IPS-NIHi11 (cell line): ENCODE measurements at places on chromosomes 5 and 9.

DNA sequence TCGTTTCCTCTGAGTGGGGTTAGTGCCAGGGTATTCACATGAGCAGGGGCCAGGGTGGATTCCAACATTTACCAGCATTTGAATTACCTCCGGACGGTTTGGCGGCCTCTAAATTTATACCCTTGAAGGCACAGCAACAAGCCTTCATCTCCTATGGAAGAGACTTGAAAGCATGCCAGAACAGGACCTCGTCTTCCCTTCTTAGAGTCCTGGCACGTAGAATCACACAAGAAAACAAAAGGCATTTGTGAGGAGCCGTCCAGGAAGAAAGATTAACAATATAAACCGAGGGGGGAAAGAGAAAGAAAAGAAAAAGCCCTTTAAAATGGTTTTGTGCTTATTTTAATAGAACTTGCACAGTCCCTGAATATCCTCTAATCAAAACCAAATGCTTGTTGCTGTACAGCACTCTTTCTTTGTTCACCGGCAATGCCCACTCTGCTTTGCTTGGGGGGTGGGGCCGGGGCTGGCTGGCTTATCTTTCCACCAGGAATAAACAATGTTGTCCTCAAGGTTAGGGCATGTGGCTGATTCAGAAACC, 575.8 kb upstream of the ZNF462 start:
- no peak for DNase-seq

GRCh38 chr5:7578071-7578470, 182.1 kb downstream of the ADCY2 start:
- no peak for DNase-seq

DNA sequence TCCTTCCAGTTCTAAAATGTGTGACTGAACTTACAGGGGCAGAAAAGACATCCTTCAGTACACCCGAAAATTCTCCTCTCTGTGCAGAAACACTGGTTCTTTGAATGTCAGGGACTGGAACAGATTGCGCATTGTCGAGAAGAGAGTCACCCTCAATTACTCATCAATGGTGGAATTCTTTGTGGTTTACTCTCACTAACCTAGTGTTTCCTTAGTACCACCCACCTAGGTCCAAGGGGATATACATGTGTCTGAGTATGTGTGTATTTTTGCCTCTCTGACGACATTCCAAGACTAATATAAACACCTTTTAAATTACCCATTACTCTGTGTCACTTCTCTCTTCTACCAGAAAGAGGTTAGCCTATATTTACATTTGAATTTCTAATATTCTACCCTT, 660.8 kb downstream of the TLE1 start:
- peak; percentile 5 for DNase-seq

DNA sequence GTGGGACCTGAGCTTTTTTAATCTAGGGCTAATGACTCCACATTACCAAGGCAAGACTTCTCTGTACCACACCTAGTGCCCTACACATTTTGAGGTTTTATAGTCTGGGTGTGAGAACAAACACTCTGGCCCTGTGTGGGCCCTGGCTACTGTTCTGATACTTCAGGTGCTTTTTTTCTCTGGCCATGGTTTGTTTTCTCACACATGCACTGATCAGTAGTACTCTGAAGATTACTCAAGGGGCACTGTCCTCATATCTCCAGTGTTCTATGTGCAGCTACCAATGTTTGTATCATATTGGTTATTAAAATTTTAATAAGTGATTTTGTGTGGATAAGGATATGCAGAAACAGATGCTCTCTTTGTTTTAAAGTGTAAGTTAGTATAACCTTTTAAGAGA, 5.9 kb upstream of the C9orf40 start:
- DNase-seq = no peak

GRCh38 chr5:65152131-65152530, 329.6 kb downstream of the ADAMTS6 start:
- DNase-seq = no peak

DNA sequence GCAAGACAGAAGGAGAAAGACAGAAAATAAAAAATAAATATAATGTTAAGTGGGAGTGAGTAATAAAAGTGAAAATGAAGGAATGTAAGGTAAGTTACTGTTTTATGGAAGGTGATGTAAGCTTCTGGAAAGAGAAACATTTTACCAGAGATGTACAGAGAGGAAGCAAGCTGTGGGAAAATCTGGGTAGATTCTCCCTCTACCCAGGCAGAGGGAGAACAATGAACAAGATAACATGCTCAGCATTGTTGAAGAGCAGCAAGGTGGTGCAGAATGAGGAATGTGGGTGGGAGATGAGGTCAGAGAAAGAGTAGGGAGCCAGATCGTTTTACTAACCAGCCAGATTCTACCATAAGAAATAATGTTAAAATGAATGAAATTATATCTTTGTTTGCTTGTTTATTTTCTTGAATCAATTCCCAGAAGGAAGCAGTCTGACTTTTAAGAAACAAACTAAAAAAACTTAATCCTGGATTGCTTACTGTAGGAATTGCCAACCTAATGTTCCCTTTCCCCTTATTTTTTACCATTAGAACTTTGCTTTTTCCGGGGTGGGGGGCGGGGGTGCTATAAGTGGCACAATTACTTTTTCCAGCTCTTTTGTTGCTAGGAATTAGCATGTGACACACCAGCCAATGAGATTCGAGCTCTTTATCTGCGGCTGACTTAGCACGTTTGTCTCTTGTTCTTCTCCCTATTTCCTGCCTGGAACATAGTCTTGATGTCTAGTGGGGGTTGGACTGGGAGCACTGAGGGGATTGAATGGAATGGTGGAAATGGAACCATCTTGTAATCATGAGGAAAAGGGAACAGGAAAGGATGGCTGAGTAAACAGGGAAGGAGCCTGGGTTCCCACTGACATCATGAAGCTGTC, 356.7 kb downstream of the TMEM167A start:
- peak; percentile 43 for DNase-seq

- DNase-seq = no peak
These were observed 1.9 kb downstream of the DPM2 start for GRCh38 chr9:127935765-127936221.

- no peak for DNase-seq
These were observed 221.0 kb downstream of the ESM1 start for GRCh38 chr5:54764102-54765090.

DNA sequence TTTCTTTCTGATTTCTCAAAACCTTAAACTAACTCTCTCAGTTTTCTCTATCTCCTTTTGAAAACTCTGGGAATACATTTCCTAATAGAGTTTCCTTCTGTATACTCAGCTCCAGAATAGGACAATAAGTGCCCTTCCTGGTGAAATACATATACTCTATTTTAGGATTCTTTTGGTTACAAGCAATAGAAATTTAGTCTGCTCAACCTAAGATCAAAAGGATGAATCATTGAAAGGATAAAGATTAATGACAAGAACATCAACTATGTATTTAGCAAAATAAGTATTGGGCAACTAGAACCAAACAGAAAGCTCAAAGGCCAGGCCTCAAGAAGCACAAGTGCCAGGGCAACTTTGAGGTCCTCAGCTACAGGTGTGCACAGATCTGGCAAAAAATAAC, 127.1 kb downstream of the ADAMTSL1 start:
- DNase-seq = no peak

- no peak for DNase-seq
These were observed 292.9 kb downstream of the NR3C1 start for GRCh38 chr5:143110591-143110990.

DNA sequence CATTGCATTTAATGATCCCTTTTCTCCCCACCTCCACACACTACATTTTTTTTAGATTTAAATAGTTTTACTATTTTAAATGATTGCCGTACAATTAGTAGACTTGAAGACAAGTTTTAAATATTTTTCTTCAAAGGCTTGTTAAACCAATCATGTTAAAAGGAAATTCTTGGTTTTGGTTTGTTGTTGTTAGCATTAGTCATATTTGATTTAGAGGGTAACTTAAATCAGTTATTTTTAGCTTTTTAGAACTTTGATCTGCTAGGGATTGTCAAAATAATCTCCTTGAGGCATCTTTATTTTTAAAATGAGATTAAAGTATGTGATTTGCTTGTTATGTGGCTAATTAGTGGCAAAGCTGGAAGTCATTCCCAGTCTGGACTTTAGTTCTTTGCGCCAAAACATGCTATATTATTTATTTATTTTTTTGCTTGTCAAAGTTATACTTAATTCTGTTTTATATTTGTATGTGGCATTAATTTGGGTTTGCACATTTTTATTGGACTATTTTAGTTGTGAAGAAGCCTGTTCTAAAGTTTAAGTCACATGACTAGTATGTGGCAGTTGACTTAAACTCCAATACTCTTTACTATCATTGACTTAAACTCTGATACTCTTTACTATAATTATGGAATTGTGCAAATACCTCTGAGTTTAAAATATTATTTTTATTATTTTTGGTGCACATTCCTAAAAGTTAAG, 14.7 kb downstream of the ITGA1 start:
- no peak for DNase-seq

DNA sequence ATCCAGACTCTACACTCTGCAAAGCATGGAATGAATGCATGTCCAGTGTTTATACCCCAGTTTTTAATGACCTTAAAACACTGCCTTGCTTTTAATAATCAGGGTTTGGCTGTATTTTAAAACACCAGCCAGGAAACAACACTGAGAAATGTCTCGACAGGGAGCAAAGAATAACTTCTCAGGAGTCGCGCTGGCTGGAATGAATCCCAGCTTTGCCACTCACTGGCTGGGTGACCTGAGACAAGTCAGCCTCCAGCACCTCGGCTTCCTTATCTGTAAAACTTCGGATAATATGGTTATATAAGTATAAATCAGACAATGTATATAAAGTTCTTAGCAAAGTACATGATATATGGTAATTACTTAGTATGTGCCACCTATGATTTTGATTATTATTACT, 505.0 kb downstream of the SPOCK1 start:
- no peak for DNase-seq

DNA sequence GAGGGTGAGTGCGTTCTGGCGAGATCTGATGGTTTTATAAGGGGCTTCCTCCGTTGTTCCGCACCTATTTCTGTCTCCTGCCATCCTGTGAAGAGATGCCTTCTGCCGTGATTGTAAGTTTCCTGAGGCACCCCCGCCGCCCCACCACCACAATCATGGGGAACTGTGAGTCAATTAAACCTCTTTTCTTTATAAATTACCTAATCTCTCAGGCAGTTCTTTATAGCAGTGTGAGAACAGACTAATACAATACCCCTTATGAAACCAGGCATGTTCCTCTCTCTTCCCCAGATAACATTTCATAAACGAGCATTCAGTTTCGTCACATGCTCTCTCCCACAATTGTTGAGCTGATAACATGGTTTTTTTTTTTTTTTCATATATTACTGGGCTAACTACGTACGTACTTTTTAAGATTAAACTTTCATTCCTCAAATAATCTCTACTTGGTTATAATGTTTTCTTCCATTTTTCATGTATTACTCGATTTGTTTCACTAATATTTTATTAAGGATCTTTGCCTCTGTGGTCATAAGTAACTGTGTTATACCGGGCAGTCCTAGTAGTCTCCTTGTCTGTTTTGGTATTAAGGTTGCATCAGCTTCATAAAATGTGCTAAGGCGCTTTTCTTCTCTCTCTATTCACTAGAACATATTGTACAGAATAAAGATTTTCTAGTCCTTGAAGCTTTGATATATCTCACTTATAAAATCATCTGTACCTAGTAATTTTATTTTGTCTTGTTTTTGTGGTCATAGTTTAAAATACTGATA, 64.9 kb upstream of the MVB12B start:
- DNase-seq = no peak

DNA sequence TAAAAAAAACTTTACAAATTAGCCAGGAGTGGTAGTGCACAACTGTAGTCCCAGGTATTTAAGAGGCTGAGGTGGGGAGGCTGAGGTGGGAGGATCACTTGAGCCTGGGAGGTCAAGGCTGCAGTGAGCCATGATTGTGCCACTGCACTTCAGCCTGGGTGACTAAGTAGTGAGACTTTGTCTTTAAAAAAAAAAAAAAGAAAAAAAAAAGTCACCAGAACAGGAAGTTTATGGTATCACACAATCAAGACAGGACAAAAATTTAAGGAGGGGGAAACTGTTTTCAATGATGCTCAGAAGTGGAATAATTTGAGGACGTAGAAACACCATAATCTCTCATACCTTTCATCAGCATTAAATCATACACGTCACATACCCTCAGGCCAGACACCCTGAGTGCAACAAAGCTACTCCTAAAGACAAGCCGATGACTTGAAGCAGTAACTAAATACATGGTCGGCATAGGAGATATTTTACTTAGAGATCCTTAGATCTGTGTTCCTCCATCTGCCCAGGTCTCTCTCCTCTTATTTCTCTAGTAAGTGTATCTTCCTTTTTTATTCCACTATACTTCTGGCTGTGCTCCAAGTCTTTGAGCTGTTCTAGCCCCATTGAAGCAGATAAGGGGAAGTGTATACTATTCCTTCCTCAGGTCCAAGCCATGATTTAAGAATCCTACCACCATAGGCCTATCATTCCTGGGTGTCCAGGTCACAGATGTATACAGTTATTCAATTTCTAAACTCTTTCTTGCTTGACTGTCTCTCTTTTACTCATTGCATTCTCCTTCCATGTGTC, 91.3 kb upstream of the APC start:
- no peak for DNase-seq

DNA sequence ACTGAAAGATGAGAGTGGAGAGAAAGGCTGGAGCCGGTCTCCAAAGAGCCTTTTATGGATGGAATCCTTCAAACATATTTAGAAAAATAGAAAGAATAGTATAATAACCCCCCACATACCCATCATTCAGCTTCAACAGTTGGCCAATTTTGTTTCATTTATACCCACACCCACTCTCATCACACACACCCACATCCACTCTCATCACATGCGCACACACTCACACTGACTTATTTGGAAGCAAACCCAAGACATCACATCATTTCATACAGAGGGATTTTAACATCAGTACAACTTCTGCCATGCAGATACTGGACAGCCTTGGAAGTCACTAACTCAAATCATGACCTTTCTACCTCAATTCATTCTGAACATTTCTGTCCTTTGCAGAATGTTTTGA, 72.8 kb upstream of the CPLX2 start:
- no peak for DNase-seq

- DNase-seq = peak; percentile 68
These were observed 2.9 kb downstream of the OR2S2 start for GRCh38 chr9:35954942-35955546.

DNA sequence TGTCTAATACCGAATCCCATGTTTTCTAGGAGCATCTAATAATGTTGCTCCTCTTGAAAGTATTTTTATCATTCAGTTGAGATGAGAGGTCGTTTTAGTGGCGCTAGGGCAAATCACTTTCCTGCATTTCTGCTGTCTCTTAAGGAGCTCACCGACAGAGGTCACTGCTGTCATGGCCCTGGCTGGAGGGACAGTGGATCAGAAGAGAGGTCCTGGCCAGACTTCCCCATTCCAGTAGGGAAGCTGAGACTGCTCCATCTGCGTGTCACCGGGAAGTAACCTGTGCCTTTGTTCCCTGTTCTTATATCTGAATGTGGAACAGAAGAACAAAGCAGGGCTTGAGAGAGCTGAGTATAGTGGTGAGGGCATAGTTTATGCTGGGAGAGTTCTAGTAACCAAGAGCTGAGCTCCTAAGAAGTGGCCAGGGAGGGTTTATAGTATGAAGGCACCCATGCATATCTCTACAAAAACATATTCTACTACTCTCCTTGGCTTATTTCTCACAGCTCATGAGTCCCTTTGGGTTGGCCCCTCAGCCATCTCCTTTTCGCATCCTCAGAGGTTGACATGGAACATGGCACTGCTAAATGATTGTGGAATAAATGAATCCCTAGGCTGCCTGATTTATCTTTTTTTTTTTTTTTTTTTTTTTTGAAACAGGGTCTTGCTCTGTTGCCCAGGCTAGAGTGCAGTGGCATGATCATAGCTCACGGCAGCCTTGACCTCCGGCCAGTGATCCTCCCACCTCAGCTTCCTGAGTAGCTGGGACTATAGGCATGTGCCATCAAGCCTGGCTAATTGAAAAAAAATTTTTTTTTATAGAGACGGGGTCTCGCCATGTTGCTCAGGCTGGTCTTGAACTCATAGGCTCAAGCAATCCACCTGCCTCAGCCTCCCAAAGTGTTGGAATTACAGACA, 27.2 kb downstream of the ATP6V0E1 start:
- DNase-seq = peak; percentile 39
